CD8-positive, alpha-beta memory T cell (primary cell): ENCODE measurements at places on chromosomes 3 and 15. TPM values are rescaled to one million over a fixed set of nuclear protein-coding genes. Genes with fewer than 3 reads are reported as not detected.

DNA sequence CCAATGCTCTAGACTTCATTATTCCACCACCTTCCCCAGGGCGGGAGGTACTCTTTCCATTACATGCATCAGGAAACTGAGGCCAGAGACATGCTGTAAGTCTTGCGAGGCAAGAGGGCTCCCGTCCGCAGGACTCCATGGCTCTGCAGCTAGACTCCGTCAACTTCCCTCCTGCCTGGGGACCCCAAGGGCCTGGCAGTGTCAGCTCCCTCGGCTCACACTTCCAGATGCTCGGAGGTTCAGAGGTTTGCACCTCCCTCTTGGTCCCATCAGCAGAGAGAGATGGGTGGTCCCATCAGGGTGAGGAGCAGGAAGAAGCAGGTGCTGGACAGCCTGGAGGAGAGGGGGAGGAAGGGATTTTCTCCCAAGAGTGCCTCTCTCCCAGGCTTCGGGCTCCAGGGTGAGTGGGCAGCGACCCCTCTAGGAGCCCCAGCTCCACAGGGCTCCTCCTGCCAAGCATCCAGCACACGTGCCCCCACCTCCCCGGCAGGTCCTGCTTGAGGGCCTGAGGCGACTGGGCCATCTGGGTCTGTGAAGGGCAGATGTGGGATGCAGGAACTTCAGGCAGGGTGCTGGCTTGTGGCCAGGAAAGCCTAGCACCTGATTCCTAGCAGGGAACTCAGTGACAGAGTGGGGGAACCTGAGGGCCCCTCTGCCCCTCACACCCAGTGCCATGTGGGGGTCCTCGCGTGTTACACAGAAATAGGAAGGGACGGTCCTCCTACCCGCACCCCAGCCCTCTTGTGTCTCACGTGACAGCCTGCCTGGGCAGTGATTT lies 9.3 kb downstream of the PAK6 start:
- H3K27ac ChIP-seq = no peak overlapping the region
- no peaks in the 10 kb centered on the region for H3K27me3 ChIP-seq
- H3K4me3 ChIP-seq = no peak overlapping the region
- no peaks in the 10 kb centered on the region for H3K36me3 ChIP-seq

GRCh38 chr3:65170390-65171042 lies 482.7 kb upstream of the ADAMTS9 start:
- H3K4me3 ChIP-seq = no peak overlapping the region
- DNase-seq = no peak
- H3K27me3 ChIP-seq = no peaks in the 10 kb centered on the region
- no peaks in the 10 kb centered on the region for H3K4me1 ChIP-seq
- no peak overlapping the region for H3K27ac ChIP-seq

GRCh38 chr3:143753006-143753405 lies 95.3 kb downstream of the SLC9A9 start:
- H3K27ac ChIP-seq = no peak overlapping the region
- H3K4me1 ChIP-seq = peaks cover 51% of the 10 kb centered on the region
- no peak overlapping the region for H3K4me3 ChIP-seq

DNA sequence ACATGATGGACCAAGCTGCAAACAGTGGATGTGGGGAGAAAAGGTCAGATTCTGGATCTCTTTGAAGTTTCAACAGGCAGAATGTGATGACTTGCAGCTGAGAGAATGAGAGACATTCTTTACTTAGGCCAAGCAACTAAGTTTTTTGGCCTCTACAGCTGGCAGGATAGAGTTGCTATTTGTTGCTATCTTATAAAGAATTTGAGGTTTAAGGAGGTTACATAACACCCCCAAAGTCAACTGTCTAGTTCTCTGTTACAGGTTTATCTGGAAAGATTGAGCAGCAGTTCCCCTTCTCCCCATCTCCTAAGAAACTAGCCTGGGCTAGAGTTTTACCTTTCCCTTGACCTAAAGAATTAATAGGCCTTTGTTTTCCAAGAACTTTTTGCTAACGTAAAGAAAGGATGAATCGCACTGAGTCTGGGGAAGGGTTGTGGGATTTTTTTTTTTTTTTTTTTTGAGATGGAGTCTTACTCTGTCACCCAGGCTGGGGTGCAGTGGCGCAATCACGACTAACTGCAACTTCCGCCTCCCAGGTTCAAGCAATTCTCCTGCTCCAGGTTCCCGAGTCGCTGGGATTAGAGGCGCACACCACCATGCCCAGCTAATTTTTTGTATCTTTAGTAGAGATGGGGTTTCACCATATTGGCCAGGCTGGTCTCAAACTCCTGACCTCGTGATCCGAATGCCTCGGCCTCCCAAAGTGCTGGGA lies 26.6 kb upstream of the SLMAP start:
- H3K4me3 ChIP-seq = no peak overlapping the region
- no peaks in the 10 kb centered on the region for H3K36me3 ChIP-seq
- H3K27me3 ChIP-seq = no peaks in the 10 kb centered on the region
- no peaks in the 10 kb centered on the region for H3K4me1 ChIP-seq
- DNase-seq = no peak

GRCh38 chr3:188854772-188855149 lies 317.0 kb upstream of the TPRG1 start:
- H3K27me3 ChIP-seq = no peaks in the 10 kb centered on the region
- no peaks in the 10 kb centered on the region for H3K36me3 ChIP-seq
- no peak overlapping the region for H3K27ac ChIP-seq

GRCh38 chr3:37456270-37456708 lies 281.9 kb upstream of the LRRFIP2 start:
- no peak overlapping the region for H3K27ac ChIP-seq
- peaks cover 23% of the 10 kb centered on the region for H3K27me3 ChIP-seq
- DNase-seq = no peak
- H3K4me1 ChIP-seq = peaks cover 5% of the 10 kb centered on the region
- no peaks in the 10 kb centered on the region for H3K36me3 ChIP-seq
- no peak overlapping the region for H3K4me3 ChIP-seq

- H3K4me3 ChIP-seq = no peak overlapping the region
- no peak for DNase-seq
- no peaks in the 10 kb centered on the region for H3K36me3 ChIP-seq
- H3K4me1 ChIP-seq = no peaks in the 10 kb centered on the region
- H3K27me3 ChIP-seq = no peaks in the 10 kb centered on the region
Observed at GRCh38 chr3:178567611-178568010, 31.4 kb downstream of the KCNMB2 start.

- H3K4me3 ChIP-seq = no peak overlapping the region
- no peak for DNase-seq
- H3K27me3 ChIP-seq = no peaks in the 10 kb centered on the region
- H3K27ac ChIP-seq = no peak overlapping the region
- H3K4me1 ChIP-seq = no peaks in the 10 kb centered on the region
- no peaks in the 10 kb centered on the region for H3K36me3 ChIP-seq
Observed at GRCh38 chr15:37135225-37135624, 34.9 kb upstream of the MEIS2 start.

- H3K27ac ChIP-seq = no peak overlapping the region
- H3K36me3 ChIP-seq = no peaks in the 10 kb centered on the region
- H3K4me3 ChIP-seq = no peak overlapping the region
- H3K4me1 ChIP-seq = no peaks in the 10 kb centered on the region
Observed at GRCh38 chr15:65214010-65214409, 2.7 kb upstream of the CILP start.

DNA sequence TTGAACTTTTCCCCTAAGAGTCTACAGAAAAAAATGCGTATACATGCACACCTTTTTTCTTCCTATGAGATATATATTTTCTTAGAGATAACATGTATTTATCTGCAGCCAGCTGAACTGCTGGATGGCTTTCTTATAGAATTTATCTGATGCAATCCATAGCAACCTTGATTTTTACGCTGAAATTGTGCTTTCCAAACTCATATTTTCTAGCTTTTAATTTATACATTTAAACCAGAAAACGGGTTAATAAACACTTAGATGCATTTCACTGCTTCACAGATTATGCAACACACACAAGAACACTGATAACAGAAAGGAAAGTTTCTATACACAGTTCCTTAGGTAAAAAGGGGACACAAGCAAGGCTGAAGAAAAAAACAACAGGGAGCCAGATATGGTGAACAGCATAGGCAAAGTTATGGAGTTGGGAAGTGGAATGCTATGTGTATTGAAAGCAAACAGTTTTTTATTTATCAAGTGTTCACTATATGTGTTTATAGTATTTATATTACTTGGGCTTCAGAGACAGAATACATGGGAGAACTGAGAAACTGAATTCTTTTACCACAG lies 149.5 kb downstream of the SPATA16 start:
- DNase-seq = no peak
- H3K4me1 ChIP-seq = no peaks in the 10 kb centered on the region
- no peak overlapping the region for H3K4me3 ChIP-seq

DNA sequence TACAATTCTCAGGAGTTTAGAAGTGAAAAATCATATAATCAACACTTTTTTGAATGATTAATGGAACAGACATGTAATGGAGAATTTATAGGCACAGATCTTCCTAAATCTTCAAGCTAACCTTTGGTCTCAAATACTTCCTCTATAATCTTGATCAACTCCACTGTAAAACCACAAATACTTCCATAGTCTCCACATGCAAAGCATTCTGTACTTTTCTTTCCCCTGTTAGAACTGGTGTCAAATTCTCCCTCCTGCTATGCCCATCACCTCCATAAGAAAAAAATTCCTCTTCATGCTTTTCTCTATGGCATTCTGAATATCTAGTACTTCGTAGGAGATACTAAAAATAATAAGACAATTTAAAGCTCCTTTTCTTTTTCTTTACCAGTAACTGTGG lies 214.3 kb downstream of the ADAMTS9 start:
- DNase-seq = no peak
- H3K4me1 ChIP-seq = no peaks in the 10 kb centered on the region
- H3K4me3 ChIP-seq = no peak overlapping the region
- H3K36me3 ChIP-seq = no peaks in the 10 kb centered on the region

- DNase-seq = no peak
- H3K4me3 ChIP-seq = no peak overlapping the region
- H3K27ac ChIP-seq = no peak overlapping the region
- H3K4me1 ChIP-seq = no peaks in the 10 kb centered on the region
Observed at GRCh38 chr15:24877174-24877573, 77.6 kb upstream of the SNRPN start.

DNA sequence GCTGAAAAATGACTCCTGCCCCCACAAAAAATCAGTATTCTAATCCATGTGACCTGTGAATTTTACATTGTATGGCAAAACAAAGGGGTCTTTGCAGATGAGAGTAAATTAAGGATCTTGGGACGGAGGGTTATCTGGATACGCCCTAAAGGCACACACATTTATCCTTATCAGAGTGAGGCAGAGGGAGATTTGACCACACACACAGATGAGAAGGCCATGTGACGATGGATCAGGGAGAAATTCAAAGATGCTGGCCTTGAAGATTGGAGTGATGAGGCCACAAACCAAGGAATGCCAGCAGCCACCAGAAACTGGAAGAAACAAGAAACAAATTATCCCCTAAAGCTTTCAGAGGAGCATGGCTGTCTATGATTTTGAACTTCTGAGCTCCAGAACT lies 288.5 kb downstream of the XXYLT1 start:
- H3K27me3 ChIP-seq = no peaks in the 10 kb centered on the region
- no peak overlapping the region for H3K4me3 ChIP-seq
- H3K36me3 ChIP-seq = no peaks in the 10 kb centered on the region

GRCh38 chr3:58487140-58487886 lies 4.6 kb upstream of the KCTD6 start:
- no peak overlapping the region for H3K4me3 ChIP-seq
- DNase-seq = no peak
- peaks cover 9% of the 10 kb centered on the region for H3K4me1 ChIP-seq
- H3K27ac ChIP-seq = no peak overlapping the region

- no peak overlapping the region for H3K4me3 ChIP-seq
- DNase-seq = no peak
- H3K27me3 ChIP-seq = no peaks in the 10 kb centered on the region
- no peaks in the 10 kb centered on the region for H3K36me3 ChIP-seq
- H3K4me1 ChIP-seq = peaks cover 15% of the 10 kb centered on the region
Observed at GRCh38 chr3:187945374-187945773, 200.1 kb upstream of the BCL6 start.

The APOD gene
- total RNA-seq = 0.20 TPM

The ALPK3 gene
- total RNA-seq = 0.18 TPM

The COL6A5 gene
- not detected for total RNA-seq
